ENCODE measurements at places on chromosomes 6 and 20.

DNA sequence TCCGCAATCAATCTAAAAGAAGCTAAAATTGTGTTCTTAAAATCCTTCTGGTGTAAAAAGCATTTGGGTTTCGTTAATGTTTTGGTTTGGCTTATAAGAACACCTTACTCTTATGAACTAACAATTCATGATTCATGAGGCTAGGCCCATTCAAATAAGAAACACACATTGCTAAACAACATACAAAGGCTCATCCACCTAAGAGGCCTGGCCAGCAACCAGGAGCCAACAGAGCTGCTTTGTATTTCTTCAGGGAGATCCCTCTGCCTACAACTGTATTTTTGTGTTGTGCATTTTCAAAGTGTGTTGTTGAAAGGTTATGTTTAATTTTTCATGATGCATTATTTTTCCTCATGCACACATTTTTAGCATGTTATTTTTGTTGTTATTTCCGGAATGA lies 98.6 kb downstream of the PTPRK start:
- DNase-seq = no peak

DNA sequence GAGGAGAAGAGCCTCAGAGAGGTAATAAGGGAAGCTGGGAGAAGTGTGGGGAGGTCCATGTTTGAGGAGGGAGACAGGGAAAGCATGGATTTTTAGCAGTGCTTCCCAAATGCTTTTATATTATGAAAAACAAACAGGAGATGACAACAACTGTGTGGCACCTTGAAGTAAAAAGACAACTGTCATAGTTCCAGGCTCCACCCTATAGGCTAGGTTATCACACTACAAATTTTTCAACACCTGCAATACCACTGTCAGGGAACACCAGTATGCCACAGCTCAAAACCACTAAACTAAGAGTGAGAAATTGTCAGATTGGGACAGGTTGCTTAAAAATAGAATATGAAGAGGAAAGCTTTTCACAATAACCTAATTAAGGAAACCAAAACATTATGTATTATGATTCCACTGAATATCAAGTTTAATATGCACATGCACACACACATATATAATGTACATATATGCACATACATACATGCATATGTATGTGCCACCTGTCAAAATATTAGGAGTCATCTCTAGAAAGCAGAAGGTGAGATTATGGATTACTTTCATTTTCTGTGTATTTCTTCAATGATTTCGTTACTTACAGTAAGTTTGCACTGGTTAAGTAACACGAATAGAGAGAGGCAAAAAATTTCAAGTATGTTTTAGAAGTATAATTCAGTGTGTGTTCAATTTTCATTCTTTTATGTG lies 261.2 kb downstream of the PTPRK start:
- no peak for DNase-seq

GRCh38 chr20:46304361-46304760 lies 3.9 kb downstream of the CDH22 start:
- DNase-seq = no peak

DNA sequence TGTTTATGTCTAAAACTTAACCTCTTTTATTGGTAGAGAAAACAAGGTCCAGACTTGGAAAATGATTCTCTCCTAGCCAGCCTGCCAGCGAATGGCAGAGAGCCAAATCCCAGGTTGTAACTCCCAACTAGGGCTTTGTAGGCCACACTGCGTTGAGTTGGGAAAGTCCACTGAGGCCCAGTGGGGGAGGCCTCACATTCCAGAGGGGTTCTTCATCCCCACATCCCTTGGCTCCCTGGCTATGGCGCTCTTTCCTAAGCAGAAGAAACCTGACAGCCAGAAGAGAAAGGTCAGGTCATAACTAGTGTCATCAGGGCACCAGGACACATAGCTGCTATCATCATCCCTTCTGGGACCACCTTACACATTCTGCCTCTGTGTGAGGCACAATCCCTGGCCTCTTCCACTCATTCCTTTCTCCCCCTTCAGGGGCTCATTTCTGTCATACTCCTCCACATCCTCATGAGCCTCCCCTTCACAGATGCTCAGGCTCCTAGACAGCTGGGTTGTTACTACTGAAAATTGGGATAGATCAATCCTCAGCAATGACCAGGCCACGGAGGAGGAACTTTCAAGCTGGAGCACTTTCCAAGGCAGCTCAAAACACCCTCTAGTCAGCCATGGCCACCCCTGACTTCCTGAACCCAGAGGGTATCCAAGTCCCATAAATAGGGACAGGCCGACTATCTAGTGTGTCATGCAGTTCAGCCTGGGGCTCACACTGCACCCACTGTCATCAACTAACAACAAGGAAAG lies 48.6 kb downstream of the TCP11 start:
- DNase-seq = no peak

- no peak for DNase-seq
Observed at GRCh38 chr20:48970681-48971365, 49.3 kb downstream of the ARFGEF2 start.

DNA sequence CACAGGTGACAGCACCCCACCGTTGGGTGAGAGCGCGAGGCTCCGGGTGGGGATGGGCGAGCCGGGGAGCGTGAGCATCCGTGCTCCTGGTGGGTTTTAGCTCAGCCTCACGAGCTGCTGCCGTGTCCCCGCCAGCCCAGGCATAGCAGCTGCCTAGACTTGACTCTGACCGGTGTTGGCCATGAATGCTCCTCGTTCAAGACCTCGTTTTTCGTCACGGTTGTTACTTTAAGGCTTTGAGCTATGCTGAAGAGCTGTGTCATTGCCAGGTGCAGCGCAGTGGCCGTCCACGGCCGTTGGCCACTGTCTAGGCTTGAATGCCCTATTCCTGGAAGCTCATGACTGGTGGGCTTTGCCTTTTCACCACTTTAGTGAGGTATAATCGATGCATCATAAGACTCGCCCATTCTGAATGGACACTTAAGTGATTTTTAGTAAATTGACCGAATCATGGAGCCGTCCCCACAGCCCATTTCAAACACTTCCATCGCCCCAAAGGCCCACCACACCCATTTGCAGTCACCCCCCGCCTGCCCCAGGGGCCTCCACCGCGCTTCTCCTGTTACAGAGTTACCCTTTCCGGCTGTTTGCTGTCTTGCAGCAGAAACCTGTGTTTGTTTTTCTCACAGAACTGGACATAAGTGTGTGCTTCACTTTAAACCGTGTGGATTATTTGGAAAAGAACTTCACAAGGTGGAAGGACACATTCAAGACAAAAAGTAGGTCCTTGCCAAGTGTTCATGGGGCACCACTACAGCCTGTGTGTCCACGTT lies 21.4 kb upstream of the ADRM1 start:
- no peak for DNase-seq

DNA sequence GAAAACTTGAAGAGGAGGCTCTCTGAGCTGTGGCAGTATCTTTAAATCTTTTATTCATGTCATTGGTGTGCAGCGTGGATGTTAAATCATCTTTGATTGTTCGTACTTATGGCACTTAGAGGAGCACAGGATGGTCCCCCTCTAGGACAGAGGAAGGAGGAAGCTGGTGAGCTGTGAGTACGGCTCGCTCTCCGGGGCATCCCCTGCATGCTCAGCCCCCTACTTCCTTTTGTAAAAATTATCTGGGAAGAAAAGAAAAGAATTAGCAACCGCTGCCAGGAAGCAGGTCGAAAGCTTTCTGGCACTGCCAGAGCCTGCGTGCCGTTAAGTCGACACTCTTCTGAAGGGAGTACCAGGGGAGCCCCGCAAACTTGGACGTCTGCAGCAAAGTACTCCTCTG lies 158.5 kb downstream of the SYNDIG1 start:
- DNase-seq = no peak

- DNase-seq = no peak
Observed at GRCh38 chr6:158361961-158362669, 49.9 kb downstream of the TULP4 start.

GRCh38 chr6:106090001-106090400 lies 3.9 kb downstream of the PRDM1 start:
- DNase-seq = no peak

- DNase-seq = peak; percentile 43
Observed at GRCh38 chr6:169921853-169922824, 170.7 kb downstream of the ERMARD start.
